SJCRH30 (cell line): ENCODE measurements at places on chromosomes 6 and 20. TPM values are rescaled to one million over a fixed set of nuclear protein-coding genes. Genes with fewer than 3 reads are reported as not detected.

- H3K27ac ChIP-seq, result no peak overlapping the region
- DNase-seq, result no peak
- H3K4me1 ChIP-seq, result no peaks in the 10 kb centered on the region
- H3K27me3 ChIP-seq, result no peaks in the 10 kb centered on the region; the same call in 1 of the 2 replicates
Measured at GRCh38 chr20:46635514-46636136, 15.6 kb downstream of the SLC13A3 start.

- H3K4me3 ChIP-seq, result no peak overlapping the region
- no peaks in the 10 kb centered on the region for H3K27me3 ChIP-seq
- no peak for DNase-seq
- no peak overlapping the region for H3K27ac ChIP-seq
Measured at GRCh38 chr6:151107897-151108427, 131.8 kb upstream of the AKAP12 start.

NHSL1 gene
- 4.1 and 5.3 TPM in 2 replicates for total RNA-seq

ZNF831 gene
- 0.58 and 0.59 TPM in 2 replicates for total RNA-seq

RBM24 gene
- total RNA-seq, result 29.3 and 32.2 TPM in 2 replicates
